ENCODE measurements at places on chromosomes 1 and 21.

DNA sequence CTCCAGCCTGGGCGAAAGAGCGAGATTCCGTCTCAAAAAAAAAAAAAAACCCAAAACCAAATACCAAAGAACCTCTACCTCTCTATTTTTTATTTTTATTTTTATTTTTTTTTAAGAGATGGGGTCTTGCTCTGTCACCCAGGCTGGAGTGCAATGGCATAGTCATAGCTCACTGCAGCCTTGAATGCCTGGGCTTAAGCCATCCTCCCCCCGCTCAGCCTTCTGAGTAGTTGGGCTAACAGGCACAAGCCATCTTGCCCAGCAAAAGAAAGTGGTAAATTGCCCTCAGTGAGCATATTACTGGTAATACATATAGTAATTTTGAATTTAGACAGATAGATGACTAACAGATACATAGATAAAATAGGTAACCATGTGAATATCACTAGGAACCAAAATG, 77.4 kb downstream of the ASH1L start:
- DNase-seq = no peak

- no peak for DNase-seq
These were observed 100.7 kb downstream of the FAM78B start for GRCh38 chr1:166066107-166066506.

- DNase-seq = no peak
These were observed 10.8 kb downstream of the TRIM45 start for GRCh38 chr1:117110774-117111173.

DNA sequence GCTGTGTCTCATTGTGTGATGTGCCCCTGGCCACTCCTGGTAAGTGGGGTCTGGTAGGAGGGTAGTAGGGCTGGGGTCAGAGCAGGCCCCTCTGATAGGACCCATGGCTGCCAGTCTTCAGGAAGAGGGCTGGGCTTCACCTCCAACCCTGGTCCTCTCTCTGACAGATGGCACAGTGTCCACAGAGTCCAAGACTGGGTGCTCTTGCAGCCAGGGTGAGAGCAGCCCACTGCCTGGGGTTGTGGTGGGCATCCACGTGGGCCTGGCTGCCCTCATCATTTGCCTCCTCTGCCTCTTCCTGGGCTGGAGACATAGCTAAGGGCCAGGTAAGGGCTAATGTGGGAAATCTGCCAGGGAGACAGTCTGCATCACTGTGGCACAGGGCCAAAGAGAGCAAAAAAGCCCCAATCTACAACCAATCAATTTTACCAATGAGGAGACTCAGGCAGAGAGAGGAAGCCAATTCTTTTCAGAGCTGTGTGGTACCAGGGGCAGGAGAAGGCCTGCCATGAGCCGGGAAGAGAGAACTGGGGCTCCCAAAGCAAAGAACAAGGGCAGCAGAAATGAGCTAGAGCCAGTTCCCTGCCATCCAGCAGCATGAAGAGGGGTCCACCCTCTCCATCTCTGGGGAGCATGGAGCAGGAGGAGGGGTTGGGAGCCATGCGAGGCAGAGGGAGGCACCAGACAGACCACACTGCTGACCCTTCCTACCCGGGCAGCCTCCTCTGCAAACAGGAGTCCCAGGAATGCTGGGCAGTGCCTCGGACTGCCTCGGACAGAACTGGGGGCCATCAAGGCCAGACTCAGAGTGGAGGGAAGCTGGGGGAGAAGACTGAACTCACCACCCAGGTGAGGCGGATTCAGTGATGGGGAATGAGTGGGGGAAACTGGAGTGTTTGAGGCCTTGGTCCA, 26.8 kb downstream of the SLC27A3 start:
- no peak for DNase-seq

DNA sequence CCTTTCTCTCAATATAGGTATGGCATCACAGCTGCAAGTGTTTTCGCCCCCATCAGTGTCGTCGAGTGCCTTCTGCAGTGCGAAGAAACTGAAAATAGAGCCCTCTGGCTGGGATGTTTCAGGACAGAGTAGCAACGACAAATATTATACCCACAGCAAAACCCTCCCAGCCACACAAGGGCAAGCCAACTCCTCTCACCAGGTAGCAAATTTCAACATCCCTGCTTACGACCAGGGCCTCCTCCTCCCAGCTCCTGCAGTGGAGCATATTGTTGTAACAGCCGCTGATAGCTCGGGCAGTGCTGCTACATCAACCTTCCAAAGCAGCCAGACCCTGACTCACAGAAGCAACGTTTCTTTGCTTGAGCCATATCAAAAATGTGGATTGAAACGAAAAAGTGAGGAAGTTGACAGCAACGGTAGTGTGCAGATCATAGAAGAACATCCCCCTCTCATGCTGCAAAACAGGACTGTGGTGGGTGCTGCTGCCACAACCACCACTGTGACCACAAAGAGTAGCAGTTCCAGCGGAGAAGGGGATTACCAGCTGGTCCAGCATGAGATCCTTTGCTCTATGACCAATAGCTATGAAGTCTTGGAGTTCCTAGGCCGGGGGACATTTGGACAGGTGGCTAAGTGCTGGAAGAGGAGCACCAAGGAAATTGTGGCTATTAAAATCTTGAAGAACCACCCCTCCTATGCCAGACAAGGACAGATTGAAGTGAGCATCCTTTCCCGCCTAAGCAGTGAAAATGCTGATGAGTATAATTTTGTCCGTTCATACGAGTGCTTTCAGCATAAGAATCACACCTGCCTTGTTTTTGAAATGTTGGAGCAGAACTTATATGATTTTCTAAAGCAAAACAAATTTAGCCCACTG, 11.5 kb downstream of the HIPK1 start:
- DNase-seq = no peak

- DNase-seq = no peak
These were observed 5.7 kb downstream of the TMEM50A start for GRCh38 chr1:25343872-25344271.

GRCh38 chr1:19664453-19665185, at the start of gene HTR6:
Gene HTR6, plus strand, starts transcription at chr1:19664875. Its CDS starts 879 bp downstream, at chr1:19665754.
- DNase-seq = peak; percentile 84

GRCh38 chr1:8015036-8015808, 10.9 kb downstream of the ERRFI1 start:
- DNase-seq = peak; percentile 60

DNA sequence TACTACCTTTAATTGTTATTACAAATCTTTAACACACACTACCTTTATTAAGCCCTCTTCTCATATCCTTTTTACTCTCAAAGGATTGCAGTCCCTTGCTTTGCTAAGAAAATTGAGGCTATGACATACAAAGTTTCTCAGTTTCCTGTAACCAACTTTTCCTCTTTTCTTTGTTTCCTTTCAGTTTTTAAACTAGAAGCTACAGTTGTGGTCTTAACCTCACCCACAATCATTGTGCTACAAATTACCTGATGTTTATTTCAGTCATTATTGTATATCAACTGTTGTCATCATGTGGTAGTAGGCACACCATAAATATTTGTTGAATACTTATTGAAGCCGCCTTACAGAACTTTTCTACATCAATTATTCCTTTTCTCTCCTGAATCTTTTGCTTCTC, 51.8 kb downstream of the SLAMF6 start:
- DNase-seq = no peak

- DNase-seq = no peak
These were observed 114.9 kb downstream of the RRAGC start for GRCh38 chr1:38744452-38745350.

- no peak for DNase-seq
These were observed 51.7 kb downstream of the SWT1 start for GRCh38 chr1:185208626-185209180.

DNA sequence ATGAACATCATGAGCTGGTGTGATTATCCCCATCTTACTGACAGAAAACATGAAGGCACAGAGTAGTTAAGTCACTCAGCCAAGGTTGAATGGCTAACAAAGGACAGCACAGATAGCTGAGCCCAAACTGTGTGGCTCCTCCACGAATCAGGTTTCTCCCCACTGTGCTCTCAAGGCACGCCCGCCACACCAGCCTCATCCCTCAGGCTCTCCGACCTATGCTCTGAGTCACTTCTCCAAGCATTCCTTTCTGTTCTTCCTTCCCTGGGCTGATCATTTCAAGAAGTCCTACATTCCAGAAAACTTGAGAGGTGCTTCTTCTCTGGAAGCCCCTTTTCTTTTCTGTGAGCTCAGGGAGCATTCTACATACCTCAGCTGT, 25.3 kb upstream of the SDC3 start:
- no peak for DNase-seq

GRCh38 chr1:93399781-93400180, 48.1 kb upstream of the FNBP1L start:
- no peak for DNase-seq

DNA sequence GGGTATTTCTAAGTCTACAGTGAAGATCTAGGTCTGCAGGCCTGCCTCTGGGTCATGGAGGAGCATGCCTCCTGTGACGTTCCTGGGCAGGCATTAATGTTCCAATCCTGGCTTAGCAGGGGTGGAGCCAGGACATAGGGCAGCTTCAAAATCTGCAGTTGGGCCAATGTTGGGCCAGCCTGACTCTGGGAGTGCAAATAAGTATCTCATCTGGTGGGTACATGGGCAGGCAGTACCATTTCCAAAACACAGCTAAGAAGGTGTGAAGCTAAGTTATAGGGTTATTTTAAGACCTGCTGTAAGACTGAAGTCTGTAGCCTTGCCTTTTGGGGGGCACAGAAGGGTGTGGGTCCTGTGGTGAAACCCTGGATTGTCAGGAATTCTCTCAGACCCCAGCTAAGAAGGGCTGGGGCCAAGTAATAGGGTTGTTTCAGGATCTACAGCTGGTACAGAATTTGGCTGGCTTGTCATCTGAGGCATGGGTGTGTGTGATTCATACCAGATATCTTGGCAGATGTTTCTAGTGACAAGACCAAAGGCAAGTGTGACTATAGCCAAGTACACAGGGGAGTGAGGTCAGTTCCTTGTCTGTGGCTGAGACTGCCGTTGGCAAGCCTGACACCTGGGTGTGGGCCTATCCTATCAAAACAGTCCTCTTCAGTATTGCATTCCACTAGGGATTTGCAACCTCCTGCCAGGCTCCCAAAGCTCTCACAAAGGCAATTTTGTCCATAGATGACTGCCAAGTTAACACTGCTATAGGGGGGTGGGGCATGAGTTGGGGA, 468.7 kb upstream of the B3GALT2 start:
- DNase-seq = no peak

DNA sequence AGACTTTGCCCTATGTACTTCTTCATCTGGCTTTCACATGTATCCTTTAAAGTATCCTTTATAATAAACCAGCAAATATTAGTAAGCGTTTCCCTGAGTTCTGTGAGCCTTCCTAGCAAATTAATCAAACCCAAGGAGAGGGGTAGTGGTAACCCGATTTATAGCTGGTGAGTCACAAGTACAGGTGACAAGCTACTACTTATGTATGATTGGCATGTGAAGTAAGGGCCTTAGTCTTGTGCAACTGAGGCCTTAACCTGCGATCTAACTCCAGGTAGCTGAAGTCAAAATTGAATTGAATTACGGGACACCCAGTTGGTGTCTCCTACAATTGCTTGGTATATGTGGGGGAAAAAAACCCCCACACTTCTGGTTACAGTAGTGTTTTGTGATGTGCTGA, 26.0 kb downstream of the SLC16A1 start:
- DNase-seq = no peak

- DNase-seq = no peak
These were observed 778.1 kb upstream of the TMPRSS15 start for GRCh38 chr21:19181604-19182140.

DNA sequence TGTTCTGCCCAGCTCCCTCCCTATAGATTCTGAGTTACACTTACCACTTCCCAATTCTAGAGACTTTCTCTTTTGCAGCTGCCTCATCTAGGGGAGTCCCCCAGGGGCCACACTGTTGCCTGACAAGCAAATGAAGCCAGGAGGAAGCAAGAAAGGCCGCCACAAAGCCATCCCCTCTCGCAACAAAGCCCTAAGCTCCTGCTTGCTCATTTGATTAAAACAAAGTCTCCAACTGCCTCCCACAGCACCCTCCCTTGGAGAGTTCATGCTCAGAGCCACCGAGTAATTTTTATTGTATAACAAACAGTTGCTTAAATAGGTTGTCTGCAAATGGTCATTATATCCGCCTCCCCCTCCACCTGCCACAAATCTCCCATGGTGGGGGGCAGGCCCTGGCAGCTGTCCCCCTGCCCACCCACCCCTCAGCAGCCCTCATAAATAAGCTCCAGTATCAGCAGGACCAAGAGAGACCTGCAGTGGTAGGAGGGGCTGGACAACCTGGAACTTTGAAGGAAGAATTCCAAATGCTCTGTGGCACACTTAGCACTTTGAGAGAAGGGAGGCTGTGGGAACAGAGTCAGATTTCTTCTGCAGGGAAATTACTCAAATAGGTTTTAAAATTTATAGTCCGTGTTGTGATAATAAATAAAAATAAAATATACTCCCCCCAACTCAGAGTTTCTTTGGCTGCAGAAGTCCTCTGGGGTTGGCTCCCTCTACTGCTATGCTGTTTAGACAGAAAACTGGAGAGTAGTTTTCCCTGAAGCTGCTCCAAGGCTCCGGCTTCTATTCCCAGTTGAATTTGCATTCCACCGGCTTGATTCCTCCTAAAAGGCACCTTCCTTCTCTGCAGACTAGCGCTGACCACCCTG, 237.5 kb downstream of the TTLL7 start:
- DNase-seq = peak; percentile 69

All from GM13976 (cell line).